ENCODE measurements at places on chromosomes 4 and X.

DNA sequence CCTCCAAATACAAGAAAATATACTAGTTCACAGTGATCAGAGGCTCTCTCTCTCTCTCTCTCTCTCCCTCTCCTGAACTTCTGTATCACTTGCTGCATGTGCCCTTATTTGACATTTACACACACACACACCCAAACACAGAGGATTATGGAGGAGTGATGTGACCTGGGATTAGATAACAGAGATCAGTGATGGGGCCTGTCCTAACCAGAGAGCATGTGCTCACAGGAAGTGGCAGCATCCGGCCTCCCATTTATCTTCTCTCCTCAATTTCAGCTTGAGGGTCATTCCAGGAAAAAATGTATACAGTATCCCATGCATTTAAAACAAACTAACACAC is 143.0 kb downstream of the TSPAN5 start:
- DNase-seq, result no peak

- no peak for DNase-seq
These were observed 36.5 kb downstream of the DCTD start for GRCh38 chr4:182880387-182881356.

- peak; percentile 1 for DNase-seq
These were observed 96.0 kb downstream of the SMARCA1 start for GRCh38 chrX:129427267-129427666.

DNA sequence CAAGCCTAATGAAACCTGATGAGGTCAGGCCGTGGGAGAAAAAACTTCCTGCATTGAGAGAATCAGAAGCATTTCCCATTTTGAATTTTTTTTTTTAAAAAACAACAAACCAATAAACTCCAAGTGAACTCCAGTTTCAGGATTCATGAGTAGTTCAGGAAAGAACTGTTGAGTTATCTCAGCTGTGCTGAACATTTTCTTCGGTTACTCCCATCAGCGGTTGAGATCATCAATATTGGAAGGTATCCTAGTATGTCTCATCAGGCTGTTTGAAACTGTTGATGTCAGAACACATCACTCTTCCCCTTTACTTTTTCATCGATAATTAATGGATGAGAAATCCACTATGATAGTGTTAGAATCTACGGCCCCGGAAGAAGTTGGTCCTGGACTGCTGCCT is 82.4 kb upstream of the ADGRG2 start:
- no peak for DNase-seq

- DNase-seq, result no peak
These were observed 249.4 kb downstream of the HNRNPD start for GRCh38 chr4:82124365-82124764.

DNA sequence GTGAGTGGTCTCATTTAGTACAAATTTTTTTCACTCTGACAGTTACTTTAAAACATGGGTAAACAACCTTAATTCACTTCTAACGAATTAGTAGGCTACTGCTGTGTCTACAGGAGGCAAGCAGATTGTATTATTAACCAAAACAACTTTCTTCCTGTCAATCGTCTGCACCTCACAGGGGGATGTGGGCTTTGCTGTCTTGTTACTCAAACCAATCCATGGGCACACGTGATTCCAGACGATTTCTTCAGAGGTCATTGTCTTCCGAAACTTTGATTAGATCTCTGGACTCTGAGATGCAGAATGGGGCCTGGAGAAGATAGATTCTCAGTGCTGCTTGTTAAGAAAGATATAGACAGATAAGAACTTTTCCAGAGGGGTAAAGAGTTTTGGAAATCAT is 327.8 kb downstream of the DHX15 start:
- DNase-seq, result no peak

GRCh38 chr4:174826660-174827059 is 2.4 kb downstream of the GLRA3 start:
- DNase-seq, result no peak

DNA sequence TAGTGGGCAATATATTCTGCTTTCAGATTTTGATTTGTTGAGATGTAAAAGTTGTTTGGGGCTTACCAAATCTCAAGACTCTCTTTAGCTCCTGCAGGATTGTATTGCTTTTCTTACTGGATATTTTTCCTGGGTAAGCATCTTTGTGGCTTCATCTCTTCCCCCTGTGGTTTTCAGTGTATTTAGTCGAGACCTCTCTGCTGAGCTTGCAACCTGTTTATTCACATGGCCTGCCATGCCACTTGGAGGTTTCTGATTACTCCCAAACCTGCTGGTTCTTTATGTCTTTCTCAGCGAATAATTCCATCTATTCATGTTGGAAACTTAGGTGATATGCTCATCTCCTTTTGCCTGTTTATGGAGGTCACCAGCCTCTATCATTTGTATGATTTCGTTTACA is 10.9 kb downstream of the CCNG2 start:
- DNase-seq, result no peak

DNA sequence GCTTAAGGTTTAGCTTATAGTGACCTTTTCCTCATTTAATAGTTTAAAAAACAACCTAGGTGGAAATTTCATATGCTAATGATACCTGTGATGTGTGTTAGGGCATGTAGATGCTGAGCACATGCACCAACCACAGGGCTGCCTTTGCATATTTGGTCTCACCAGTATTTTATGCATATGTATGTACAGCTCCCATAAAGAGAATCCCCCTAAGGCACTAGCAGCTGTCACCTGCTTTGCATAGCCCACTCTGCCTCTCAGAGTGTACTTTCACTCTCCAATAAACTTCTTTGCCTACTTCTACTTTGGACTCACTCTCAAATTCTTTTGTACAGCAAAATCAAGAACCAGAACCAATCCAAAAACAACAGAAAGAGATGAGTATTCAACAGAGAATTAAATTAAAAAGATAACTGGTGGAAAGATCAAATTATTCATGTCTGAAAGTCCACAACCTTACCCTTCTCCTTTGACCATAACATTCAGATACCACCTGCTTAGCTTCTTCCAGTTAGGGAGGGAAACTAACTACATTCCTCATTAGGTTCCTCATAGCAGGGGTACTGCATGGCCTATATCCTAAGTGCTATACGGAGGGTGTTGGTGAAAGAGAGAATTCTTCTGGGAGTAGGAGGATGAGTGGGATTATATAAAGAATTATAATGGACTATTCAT is 250.5 kb downstream of the STPG2 start:
- DNase-seq, result no peak

GRCh38 chr4:156888762-156889161 is 82.8 kb downstream of the PDGFC start:
- DNase-seq, result no peak

DNA sequence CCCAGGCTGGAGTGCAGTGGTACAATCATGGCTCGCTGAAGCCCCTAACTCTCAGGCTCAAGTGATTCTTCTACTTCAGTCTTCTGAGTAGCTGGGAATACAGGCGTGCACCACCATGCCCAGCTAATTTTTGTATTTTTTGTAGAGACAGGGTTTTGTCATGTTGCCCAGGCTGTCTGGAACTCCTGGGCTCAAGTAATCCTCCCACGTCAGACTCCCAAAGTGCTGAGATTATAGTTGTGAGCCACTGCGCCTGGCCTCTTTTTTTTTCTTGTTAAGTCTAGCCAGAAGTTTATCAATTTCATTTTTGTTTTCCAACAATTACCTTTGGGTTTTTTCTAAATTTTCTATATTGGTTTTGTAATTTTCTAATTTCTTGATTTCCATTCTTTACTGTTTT is 100.6 kb downstream of the GC start:
- DNase-seq, result no peak

GRCh38 chrX:9429767-9430166 is 35.1 kb upstream of the TBL1X start:
- no peak for DNase-seq

DNA sequence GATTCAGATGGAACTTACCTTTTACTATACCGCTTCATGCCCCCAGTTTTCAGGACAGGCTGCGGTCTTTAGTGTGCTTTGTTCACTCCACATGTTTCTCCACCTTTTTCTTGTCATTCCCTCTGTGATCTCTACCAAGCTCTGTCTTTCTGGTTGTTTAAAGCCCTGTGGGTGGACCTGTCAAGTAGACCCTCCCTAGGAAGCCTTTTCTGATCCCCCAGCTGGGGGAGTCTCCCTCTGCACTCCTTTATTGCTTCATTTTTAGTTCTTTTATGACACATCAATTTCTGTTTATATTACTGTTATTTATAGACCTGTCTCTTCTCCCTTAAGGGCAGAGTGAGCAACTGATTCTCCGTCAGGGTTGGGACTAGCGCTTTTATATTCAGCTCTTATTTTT is 150.2 kb downstream of the C4orf33 start:
- no peak for DNase-seq

GRCh38 chr4:38062088-38062775 is 102.0 kb downstream of the PTTG2 start:
- DNase-seq, result peak; percentile 79

DNA sequence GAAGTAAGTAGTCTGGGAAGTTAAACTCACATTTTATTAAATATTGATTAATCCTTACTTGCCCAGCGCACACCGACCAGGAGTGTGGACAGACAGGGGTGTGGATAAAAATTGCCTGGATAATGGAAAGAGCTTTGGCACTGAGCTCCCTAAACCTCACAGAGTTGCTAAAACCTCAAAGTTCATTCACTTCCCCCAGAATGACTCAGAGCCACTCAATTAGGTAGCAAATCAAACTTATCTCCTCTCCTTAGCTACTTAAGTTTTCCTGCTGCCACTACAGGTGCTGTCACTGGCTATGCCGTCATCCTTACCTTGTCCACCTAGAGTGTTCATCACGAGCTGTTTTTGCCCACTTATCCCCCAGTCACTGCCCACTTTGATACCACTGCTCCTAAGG is 27.0 kb upstream of the MID1IP1 start:
- no peak for DNase-seq

DNA sequence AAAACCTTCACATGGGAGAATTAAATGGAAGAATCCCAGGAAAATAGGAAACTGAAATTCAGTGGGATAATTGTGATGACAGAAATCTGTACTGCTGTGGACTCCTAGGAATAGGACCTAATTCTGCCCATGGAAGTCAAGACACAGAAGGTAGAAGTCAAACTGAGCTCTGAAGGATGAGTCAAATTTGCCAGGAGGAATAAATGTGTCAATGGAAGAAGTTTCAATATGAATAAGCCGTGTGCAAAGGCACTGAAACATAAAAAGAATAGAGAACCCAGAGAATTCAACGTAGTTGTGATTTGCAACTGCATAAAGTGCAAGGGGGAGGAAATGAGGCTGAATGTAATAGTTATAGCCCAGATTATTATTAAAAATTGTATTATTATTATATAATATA is 11.6 kb downstream of the ENAM start:
- DNase-seq, result no peak

DNA sequence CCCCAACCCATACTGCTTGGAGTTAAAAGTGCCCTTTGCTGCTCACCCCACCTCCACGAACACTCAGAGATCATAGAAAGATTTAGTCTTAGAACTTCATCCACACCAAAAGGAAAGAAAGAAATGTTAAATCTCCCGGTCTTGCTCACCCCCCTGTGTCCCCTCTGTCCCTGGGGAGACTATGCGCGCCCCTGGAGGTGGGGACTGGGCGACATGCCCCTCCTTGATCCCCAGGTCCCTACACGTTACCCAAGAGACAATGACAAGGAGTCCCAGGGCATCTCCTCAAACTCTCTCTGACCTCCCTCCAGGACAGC is 620 bp downstream of the ITM2A start:
- DNase-seq, result peak; percentile 10

DNA sequence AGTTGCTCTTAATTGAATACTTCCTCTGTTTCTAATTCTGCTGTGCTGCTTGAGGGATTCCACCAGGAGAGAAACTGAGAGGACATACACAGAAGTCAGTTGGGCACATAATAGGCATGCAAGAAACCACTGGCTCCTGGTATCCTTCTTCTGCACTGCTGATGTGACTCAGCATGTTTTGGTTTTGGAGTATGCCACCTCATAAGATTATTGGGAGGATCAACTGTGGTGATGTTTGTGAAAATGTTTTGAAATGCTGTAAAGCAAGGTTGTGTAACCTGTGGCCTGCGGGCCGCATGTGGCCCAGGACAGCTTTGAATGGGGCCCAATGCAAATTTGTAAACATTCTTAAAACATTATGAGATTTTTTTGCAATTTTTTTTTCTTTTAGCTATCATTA is 119.6 kb downstream of the GATB start:
- DNase-seq, result peak; percentile 26

DNA sequence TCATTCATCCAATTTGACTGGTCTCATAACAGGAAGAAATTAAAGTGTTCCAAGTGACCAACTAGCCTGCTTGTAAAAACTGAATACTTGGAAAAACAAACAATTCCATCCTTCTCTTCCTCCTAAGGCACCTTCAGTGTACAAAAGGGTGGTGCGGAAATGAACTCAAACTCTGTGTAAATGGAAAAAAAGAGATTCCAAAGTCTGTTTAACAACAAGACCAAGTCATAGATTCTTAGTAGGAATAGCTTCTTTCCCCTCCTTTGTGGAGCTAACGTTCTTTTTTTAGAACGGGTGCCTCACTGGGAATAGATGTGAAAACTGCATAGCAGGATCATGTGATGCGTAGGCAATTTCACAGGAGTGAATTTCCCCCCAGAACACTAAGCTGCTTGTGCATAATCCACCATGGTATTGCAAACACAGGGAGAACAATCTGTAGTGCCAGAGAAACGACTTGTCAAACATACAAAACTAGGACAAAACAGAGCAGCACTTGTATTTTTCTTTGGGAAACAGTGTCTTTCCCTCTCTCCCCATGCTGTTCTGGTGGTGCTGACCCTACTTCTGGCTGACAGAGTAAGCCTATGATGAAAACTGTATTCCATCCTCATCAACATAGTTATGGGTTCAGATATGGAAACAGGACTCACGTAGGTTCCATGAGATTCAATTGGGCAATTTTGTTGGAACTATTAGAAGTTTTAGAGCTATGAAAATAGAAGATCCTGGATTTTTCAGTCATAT is 13.2 kb upstream of the SOD3 start:
- no peak for DNase-seq

GRCh38 chrX:85391185-85391877 is 11.9 kb upstream of the POF1B start:
- DNase-seq, result no peak

DNA sequence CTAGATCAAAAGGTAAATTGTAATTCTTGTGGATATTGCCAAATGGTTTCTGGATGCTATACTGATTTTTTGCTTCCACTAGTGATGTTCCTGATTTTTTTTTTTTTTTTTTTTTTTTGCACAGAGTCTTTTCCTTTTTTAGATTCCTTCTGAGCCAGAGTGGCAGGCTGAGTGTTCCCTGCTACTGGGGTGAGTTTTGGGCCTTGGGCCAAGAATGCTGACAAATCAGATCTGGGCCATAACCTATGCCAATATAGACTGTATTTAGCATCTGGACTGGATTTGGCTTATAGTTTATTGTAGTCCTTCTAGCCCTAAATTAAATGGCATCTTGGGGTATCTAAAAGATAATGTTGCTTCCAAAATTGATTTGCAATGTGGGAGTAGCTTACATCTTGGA is 52.8 kb downstream of the REPS2 start:
- no peak for DNase-seq

Measured in GM12865 (cell line).